ENCODE measurements at places on chromosomes 4 and X.

DNA sequence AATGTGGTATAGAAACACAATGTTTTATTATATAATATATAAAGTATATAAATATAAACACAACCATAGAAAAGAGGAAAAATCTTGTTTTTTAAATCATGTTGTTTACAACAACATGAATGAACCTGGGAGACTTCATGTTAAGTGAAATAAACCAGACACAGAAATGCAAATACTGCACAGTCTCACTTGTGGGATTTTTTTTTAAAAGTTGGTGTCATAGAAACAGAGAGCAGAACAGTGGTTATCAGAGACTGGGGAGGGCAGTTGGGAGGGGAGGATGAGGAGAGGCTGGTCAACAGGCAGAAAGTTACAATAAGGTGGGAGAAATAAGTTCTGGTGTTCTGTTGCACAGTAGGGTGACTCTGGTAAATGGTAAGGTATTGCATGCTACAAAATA is 57.1 kb downstream of the FREM3 start:
- no peak for DNase-seq

- no peak for DNase-seq
These were observed 7.0 kb downstream of the APLN start for GRCh38 chrX:129647418-129648410.

GRCh38 chrX:136687457-136687856 is 39.5 kb downstream of the CD40LG start:
- DNase-seq: no peak

- DNase-seq: no peak
These were observed 300.3 kb upstream of the IGFBP7 start for GRCh38 chr4:57410331-57411052.

DNA sequence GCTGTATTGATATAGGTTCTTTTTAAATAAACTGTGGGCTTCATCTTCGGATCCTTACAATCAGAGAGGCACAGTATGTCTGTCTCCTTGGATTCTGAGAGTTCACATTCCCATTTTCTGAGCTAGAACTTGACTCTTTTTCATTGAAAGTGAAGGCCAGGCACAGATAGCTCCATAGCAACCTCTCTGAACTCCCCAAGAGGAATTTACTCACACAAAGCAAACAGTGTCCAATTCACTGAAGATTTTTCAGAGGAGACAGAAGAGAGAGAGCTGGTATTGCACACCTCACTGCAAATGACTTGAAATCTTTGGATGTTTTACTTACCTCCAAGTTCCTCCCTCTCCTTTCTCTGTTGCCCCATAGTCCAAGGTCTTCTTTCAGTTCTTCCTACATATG is 130.9 kb upstream of the CASK start:
- DNase-seq: no peak
